ENCODE measurements at places on chromosomes 11 and 22. TPM values are rescaled to one million over a fixed set of nuclear protein-coding genes. Genes with fewer than 3 reads are reported as not detected.

Gene CCDC116
- 0.20 TPM for total RNA-seq

Gene APOA4
- not detected for total RNA-seq

Gene A4GALT
- total RNA-seq: 5.0 TPM

Gene MS4A6A
- total RNA-seq: 36.4 TPM

Gene TLCD5
- total RNA-seq: 16.1 TPM

Gene MMP27
- not detected for total RNA-seq

Gene TMEM179B
- total RNA-seq: 57.9 TPM

- no peak overlapping the region for H3K4me3 ChIP-seq
- H3K36me3 ChIP-seq: no peaks in the 10 kb centered on the region
- H3K27me3 ChIP-seq: no peaks in the 10 kb centered on the region
- DNase-seq: no peak
Observed at GRCh38 chr11:36945384-36945783, 347.3 kb upstream of the RAG2 start.

DNA sequence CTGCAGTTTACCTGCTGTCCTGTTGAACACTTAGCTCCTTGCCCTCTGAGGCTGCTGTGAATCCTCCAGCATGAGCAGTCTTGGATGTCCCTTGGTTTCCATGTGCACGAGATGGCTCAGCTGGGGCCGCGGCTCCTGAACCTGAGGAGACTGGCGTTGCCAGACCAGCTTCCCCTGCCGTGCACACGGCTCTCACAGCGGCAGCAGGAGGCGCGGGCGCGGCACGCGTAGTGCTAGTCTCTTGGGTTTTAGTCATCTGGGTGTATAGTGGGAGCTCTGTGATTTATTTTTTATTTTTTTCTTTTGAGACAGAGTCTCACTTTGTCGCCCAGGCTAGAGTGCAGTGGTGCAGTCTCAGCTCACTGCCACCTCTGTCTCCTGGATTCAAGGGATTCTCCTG, 54.8 kb downstream of the MUC6 start:
- no peak overlapping the region for H3K27ac ChIP-seq
- no peaks in the 10 kb centered on the region for H3K27me3 ChIP-seq
- DNase-seq: no peak
- H3K4me3 ChIP-seq: no peak overlapping the region
- H3K36me3 ChIP-seq: peaks cover 91% of the 10 kb centered on the region

GRCh38 chr11:93608364-93608763, 53.1 kb upstream of the CEP295 start:
- no peaks in the 10 kb centered on the region for H3K36me3 ChIP-seq
- H3K4me1 ChIP-seq: peaks cover 3% of the 10 kb centered on the region
- no peak overlapping the region for H3K4me3 ChIP-seq
- no peak overlapping the region for H3K27ac ChIP-seq

DNA sequence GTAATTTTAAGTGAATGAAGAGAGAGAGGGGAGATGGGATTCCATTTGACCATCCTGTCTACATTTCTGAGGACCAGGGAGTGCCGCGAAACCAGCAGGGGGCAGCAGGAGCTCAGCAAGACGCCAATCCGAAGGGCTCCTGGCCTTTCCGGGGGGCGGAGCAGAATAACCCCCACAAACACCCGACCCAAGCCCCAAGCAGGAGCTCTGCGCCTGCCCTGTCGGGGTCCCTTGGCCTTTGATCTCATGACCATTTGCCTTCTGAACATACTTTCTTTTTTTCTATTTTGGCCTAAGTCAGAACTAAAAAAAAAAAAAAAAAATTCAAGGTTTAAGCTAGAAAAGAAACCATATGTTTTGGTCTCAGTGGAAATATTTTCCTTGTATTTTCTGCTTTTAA, 21.9 kb upstream of the SCN2B start:
- peak; percentile 85 for DNase-seq
- peaks cover 11% of the 10 kb centered on the region for H3K4me1 ChIP-seq
- H3K27ac ChIP-seq: no peak overlapping the region
- no peak overlapping the region for H3K4me3 ChIP-seq

- H3K36me3 ChIP-seq: no peaks in the 10 kb centered on the region
- peaks cover 4% of the 10 kb centered on the region for H3K27me3 ChIP-seq
- H3K27ac ChIP-seq: no peak overlapping the region
- no peak for DNase-seq
Observed at GRCh38 chr11:134656861-134657540, 245.0 kb upstream of the B3GAT1 start.

GRCh38 chr11:123654566-123655081, at the start of gene SCN3B:
SCN3B (minus strand) TSS chr11:123654624; CDS start chr11:123653801, 823 bp downstream.
- H3K27ac ChIP-seq: peak within 1 kb of the TSS; percentile 40
- no peaks in the 10 kb centered on the region for H3K36me3 ChIP-seq
- DNase-seq: peak; percentile 76
- peak within 1 kb of the TSS; percentile 63 for H3K4me3 ChIP-seq

- H3K4me1 ChIP-seq: no peaks in the 10 kb centered on the region
- H3K4me3 ChIP-seq: no peak overlapping the region
- peaks cover 2% of the 10 kb centered on the region for H3K27me3 ChIP-seq
- no peak for DNase-seq
Observed at GRCh38 chr11:132595711-132596134, 936.6 kb downstream of the OPCML start.

GRCh38 chr11:116052603-116053547, 548.7 kb upstream of the CADM1 start:
- H3K4me3 ChIP-seq: no peak overlapping the region
- DNase-seq: no peak
- peaks cover 3% of the 10 kb centered on the region for H3K27me3 ChIP-seq
- H3K27ac ChIP-seq: no peak overlapping the region
- H3K36me3 ChIP-seq: no peaks in the 10 kb centered on the region
- no peaks in the 10 kb centered on the region for H3K4me1 ChIP-seq

DNA sequence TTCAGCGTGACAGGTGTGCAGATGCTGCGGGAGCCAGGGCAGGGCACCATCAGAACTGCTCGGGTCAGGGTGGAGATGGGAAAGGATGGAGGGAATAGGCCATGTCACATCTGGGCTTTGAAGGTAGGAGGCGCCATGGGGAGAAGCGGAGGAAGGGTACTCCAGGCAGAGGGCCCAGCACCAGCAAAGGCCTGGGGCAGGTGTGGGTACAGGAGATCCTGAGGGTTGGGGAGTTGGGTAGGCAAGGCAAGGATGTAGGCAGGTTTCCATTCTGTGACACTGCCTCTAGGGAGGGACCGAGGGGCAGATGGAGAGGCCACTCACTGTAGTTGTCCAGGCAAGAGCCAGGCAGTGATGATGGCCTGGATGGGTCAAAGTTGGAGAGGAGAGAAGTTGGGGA, 8.5 kb downstream of the EMID1 start:
- peaks cover 21% of the 10 kb centered on the region for H3K4me1 ChIP-seq
- no peak for DNase-seq
- H3K27me3 ChIP-seq: no peaks in the 10 kb centered on the region
- H3K27ac ChIP-seq: no peak overlapping the region
- no peak overlapping the region for H3K4me3 ChIP-seq

DNA sequence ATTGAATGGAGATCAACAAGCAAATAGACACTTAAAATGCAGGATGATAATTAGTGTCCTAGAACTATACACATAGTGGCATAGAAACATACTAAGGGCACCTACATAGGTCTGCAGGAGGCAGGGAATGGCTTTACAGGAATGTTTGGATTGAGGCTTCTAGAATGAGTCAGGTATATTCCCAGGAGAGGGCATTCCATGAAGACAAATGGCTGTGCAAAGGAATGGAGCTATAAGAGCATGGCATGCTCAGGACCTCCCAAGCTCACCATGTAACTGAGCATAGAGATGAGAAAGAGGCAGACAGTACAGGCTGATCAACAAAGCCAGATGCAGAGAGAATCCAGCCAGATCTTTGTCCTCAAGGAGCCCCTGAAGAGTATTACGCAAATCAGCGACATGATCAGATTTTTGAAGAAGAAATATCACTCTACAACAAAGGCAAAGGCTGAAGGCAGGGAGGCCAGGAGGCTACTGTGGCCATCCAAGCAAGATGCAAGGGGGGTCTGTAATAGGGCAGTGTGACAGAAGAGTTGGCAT, 211.1 kb upstream of the MTNR1B start:
- H3K27me3 ChIP-seq: no peaks in the 10 kb centered on the region
- H3K4me1 ChIP-seq: peaks cover 5% of the 10 kb centered on the region
- H3K4me3 ChIP-seq: no peak overlapping the region
- H3K27ac ChIP-seq: no peak overlapping the region
- DNase-seq: no peak
- H3K36me3 ChIP-seq: no peaks in the 10 kb centered on the region

- H3K4me1 ChIP-seq: peaks cover 10% of the 10 kb centered on the region
- H3K4me3 ChIP-seq: no peak overlapping the region
- peak overlapping the region; percentile 22 for H3K27ac ChIP-seq
- no peaks in the 10 kb centered on the region for H3K36me3 ChIP-seq
- DNase-seq: no peak
Observed at GRCh38 chr22:27810609-27811151, 9.1 kb upstream of the MN1 start.

GRCh38 chr11:14306481-14306880, 52.5 kb downstream of the RRAS2 start:
- H3K27ac ChIP-seq: no peak overlapping the region
- no peaks in the 10 kb centered on the region for H3K27me3 ChIP-seq
- H3K4me3 ChIP-seq: no peak overlapping the region
- DNase-seq: no peak

- H3K27me3 ChIP-seq: no peaks in the 10 kb centered on the region
- DNase-seq: no peak
- no peaks in the 10 kb centered on the region for H3K4me1 ChIP-seq
- peaks cover 10% of the 10 kb centered on the region for H3K36me3 ChIP-seq
- H3K4me3 ChIP-seq: no peak overlapping the region
Observed at GRCh38 chr11:34972892-34973291, 56.5 kb downstream of the PDHX start.

DNA sequence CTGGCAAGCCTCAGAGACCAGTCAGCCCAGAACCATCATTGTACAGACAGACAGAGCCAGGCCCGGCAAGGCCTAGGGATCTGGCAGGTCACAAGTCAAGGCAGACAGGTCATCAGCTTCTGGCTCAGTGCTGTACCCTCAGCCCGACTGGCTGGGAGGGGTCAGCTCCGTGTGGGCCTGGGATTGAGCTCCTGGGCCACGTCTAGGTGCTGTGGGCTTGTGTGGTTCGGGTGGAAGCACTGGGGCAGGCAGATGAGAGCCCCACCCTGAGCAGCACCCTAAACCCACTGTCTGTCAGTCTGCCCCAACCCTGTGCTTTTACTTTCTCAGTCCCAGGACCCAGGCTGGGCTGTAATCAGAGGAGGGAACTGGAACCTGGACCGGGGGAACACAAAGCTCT, 26.9 kb upstream of the P2RY2 start:
- no peaks in the 10 kb centered on the region for H3K27me3 ChIP-seq
- peaks cover 7% of the 10 kb centered on the region for H3K4me1 ChIP-seq
- no peak overlapping the region for H3K4me3 ChIP-seq
- no peak for DNase-seq

DNA sequence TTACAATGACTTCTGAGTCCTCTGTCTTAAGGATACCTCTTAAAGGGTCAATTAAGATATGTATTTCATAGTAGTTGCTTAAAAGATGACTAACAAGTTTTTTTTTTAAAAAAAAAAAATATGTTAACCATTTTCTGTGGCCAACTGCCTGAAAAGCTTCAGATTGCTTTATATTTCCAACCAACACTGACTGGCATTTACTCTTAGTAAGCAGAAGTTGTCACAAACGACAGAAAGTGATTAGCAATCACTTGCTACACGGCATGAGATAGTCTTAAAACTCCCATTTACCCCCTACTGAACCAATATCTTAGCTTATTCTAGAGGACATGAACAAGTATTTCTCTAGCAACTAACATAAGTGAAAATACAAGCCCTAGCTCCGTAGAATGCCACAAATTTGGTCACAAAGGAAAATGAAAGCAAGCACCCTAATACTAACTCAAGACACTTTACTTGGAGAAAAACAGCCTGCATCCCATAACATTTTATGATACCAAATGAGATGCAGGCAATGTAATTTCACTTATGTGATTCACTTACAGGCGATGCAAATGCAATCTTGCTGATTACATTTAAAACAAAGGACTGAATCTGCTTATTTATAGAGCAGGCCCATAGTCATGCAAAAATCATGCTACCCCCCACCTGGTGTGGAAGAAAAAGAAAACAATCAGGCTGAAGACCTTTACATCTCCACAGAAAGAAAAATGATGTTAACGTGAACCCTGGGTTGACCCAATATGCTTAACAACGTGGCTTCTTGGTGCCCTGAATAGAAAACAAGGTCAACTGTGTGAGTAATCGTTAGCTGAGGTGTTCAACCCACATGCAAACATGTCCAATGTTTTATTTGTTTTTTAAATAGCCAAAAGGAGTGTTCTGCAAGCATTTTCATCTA, 25.7 kb downstream of the MPPED2 start:
- H3K4me3 ChIP-seq: peak overlapping the region; percentile 14
- H3K27ac ChIP-seq: peak overlapping the region; percentile 58
- H3K4me1 ChIP-seq: peaks cover 3% of the 10 kb centered on the region

DNA sequence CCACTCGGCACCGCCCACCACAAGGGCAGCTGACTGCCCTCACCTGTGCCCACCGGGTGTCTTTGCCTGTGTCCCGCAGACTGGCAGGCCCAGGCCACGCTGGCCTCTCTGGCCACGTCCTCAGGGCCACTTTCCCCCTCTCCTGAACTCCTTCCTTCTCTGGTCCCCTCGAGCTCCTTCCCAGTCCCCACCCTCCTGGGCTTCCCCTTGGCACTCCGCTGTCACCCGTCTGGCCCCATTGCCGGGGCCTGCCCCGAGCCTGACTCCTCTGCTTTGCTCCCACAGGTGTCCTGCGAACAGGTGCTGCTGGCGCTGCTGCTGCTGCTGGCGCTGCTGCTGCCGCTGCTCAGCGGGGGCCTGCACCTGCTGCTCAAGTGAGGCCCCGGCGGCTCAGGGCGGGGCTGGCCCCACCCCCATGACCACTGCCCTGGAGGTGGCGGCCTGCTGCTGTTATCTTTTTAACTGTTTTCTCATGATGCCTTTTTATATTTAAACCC, 14.2 kb downstream of the MCAT start:
- DNase-seq: no peak
- H3K4me3 ChIP-seq: no peak overlapping the region
- H3K4me1 ChIP-seq: peaks cover 2% of the 10 kb centered on the region
- no peak overlapping the region for H3K27ac ChIP-seq

DNA sequence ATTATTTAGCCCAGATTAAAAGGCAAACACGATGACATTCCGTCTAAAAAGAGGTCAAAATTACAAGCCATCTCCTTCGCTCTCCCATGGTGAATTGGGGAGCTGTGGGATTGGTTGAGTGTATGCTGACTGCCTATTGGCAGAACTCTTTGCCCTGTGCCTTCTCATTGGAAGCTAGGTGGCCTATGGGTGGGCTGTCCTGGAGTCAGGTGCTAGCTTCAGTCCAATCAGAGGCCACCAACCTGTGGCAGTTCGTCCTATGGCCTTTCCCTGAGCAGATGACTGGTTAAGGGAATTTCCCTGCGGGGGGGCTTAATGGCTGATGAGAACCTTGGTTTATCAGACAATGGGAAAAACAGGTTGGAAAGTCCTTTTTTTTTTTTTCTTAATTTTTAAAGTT, 3.2 kb upstream of the MTMR3 start:
- H3K27ac ChIP-seq: no peak overlapping the region
- no peak for DNase-seq
- peaks cover 5% of the 10 kb centered on the region for H3K4me1 ChIP-seq

- no peaks in the 10 kb centered on the region for H3K4me1 ChIP-seq
- DNase-seq: peak; percentile 73
- no peaks in the 10 kb centered on the region for H3K27me3 ChIP-seq
- H3K36me3 ChIP-seq: no peaks in the 10 kb centered on the region
- no peak overlapping the region for H3K27ac ChIP-seq
Observed at GRCh38 chr11:86193297-86194095, 51.1 kb upstream of the EED start.
